ENCODE measurements at places on chromosomes 16 and 17.

DNA sequence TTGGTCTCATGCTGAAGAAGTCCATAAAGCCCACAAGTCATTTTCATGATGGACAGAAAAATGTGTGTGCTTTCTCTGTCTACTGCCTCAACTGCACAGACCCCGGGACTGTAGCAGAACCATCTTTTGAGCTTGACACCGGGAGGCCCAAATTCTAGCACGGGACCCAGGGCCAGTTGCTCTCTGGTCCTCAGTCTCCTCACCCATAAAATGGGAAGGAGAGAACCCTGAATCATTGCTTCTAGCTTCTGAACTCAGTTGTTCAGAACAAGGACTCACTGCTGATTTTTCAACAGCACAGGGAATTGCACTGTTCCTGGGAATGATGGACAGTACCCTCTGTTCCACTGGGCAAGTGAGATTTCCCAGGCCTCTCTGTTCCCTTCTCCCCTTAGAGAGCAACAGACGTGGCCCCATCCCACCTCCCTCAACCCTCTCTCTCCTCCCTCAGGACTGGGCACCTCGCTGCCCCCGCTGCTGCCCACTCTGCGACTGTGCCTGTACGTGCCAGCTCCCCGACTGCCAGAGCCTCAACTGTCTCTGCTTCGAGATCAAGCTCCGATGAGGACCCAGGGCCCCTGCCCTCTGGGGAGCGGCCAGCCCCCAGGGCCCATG is 2.2 kb upstream of the ALDOA start:
- no peak for DNase-seq

DNA sequence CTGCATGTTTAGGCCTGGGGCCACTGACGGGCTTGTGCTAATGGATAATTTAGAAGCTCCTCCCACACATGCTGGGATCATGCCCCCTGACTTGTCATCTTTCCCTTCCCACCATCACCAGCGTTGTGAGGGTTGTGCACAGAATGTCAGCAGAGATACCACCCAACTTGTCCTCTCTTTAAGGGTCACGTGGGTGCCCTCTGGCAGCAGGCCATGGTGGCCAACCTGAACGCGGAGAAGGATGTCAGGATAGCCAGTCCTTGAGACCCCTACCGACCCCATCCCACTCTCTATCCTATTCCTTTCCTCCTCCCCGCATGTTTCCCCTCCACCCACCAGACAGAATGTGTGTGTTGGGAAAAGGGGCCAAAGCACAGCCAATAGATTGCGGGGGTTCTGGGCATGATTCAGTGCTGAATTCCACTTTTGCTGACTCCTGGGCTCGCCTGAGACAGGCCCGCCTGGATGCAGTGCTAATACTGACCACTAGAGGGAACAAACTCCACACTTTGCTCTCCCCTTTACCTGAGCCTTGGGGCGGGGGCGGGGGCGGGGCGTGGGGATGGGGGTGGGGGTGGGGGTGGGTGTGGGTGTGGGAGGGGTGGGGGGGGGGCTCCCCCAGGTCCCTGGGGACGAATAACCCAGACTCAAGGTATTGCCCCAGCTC is at the start of gene GH2:
Gene GH2 (minus strand): TSS at position 10 of the 667 bp plus-strand sequence. CDS start 143 bp downstream, outside the sequence.
- peak; percentile 72 for DNase-seq

GRCh38 chr16:17246974-17247732 is 223.6 kb downstream of the XYLT1 start:
- no peak for DNase-seq

- DNase-seq: no peak
These were observed 2.8 kb upstream of the MMP15 start for GRCh38 chr16:58022601-58023371.

DNA sequence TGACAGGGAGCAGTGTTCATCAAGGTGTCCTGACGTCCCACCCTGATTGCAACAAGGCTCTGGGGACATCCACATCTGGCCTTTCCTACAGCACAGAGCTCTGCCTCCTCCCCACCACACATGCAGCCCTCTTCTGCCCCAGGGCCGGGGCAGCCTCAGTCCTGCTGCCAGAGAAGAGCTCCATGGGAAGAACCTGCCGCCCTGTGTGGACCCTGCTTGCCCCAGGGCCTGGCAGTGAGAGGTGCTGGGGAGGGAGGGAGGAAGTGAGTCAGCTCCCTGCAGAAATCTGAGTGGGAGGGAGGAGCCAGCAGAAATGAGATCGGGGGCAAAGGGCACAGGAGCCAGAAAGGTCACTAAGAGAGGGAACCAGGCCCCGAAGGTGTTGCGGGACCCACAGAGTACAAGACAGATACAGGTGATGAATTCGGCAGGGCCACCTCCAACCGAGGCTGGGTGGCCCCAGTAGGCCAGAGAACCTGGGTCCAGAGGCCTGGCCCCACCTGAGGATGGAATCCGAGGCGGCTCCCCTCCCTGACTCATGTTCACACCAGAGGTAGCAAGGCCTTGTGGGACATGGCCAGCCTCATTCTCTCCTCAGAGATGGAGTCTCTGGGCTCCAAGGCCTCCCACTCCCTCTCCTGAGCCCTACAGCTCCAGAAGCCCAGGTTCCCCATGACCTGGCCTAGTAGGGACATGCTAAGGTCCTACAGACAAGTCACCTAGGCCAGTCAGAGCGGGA is 24.8 kb downstream of the MYO18A start:
- peak; percentile 81 for DNase-seq

DNA sequence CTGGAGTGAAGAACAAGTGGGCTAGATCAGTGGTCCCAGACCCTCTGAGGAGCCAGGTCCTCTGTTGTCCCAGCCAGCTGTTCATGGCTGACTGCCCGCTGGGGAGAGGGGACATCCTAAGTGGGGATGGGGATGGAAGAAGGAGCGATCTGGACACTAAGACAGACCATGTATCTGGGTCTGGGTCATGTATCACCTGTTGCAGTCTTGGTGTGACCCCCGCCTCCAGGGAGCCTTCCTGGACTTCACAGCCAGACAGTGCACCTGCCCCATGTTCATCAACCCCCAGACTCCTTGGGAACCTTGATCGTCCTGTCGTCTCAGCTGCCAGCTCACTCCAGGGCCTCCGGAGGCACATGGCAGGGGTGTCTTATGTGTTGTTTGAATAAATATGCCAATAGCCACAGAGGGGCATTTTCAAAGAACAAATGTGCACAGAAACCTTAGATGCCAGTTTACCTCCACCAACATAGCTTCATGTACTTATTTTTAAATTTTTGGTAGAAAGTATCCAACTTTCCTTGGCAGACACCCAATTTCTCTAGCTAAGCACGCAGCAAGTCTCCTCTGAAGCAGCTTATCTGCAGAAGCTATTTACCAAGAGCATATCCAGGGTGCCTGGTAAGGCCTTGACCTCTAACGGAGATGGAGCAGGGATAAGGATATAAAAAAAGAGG is 43.2 kb downstream of the CRISPLD2 start:
- no peak for DNase-seq

DNA sequence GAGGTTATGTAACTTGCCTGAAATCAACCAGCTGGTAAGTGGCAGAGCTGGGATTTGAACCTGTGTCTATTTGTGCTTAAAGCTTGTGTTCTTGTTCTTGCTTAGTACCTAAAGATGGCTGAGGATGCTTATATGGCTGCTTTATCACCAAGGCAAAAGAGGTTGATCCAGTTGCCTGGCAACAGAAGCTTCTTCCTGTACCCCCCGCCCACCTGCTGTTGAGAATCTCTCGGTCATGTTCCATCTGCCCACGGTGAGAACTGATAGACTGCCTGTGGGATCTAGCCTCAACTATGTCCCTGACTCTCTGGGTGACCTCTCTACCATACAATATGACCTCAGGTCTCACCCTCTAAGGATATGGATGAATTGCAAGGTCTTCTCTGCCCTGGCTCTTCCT is 60.7 kb downstream of the ABCC6 start:
- DNase-seq: peak; percentile 30

GRCh38 chr17:30519707-30520106 is 42.5 kb downstream of the GOSR1 start:
- DNase-seq: no peak

DNA sequence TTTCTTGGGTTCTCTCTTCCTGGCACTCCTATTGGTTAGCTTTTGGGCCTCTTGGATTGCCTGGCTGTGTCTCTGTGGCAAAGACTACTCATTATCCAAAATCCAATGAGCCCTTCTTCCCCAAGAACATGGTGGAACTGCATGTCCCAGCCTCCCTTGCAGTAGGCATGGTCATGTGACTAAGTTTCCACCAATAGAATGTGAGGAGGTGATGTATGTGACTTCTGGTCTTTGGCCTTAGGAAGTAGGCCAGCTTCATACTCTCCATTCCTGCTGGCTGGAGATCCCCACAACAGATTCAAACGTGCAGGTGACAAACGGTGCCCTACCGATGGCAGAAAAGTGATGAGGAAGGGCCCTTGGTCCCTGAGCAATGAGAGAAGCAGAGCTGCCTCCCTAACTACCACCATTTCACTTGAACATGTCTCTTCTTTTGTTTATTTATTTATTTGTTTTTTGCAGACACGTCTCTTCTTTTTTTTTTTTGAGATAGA is 17.3 kb upstream of the SPN start:
- peak; percentile 16 for DNase-seq

GRCh38 chr16:58970775-58971174 is 236.7 kb upstream of the GOT2 start:
- no peak for DNase-seq

GRCh38 chr16:12425134-12425941 is 378.3 kb downstream of the CPPED1 start:
- no peak for DNase-seq

GRCh38 chr17:38620551-38621277 is 15.0 kb upstream of the SRCIN1 start:
- DNase-seq: no peak

DNA sequence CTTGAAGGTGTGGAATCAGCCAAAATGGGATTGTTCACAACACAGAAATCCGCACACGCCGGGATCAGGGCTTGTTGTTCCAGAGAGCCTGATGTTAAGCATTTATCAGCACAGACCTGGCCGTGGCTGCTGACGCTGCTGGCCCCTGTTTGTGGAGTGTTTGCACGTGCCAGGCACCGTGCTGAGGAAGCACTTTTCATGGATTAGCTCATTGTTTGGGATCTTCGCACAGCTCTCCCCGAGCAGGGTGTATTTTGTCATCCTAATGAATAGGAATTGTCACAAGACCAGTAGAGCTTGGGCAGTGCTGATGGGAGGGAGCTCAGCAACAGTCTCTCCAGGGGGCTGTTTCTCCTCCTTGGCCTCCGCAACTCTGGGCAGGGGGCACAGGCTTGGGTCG is 160.4 kb upstream of the PLCG2 start:
- no peak for DNase-seq

DNA sequence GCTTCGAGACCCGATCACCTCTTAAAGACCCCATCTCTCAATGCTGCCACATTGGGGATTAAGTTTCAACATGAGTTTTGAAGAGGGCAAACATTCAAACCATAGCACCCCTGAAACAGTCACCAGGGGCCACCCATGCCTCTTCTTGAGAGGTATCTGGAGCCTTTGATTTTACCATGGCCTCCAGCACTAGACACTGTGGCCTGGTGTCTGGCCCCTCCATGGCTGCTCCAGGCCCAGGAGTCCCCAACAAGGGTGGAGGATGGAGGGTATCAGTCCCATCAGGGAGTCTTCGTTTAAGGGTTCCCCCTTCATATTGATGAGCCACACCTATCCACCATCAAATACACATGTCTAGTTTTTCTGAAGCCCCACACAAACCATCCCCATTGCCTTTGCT is 66.5 kb upstream of the CDH5 start:
- DNase-seq: no peak

GRCh38 chr17:7842380-7843256 is 8.6 kb downstream of the KDM6B start:
- peak; percentile 98 for DNase-seq

DNA sequence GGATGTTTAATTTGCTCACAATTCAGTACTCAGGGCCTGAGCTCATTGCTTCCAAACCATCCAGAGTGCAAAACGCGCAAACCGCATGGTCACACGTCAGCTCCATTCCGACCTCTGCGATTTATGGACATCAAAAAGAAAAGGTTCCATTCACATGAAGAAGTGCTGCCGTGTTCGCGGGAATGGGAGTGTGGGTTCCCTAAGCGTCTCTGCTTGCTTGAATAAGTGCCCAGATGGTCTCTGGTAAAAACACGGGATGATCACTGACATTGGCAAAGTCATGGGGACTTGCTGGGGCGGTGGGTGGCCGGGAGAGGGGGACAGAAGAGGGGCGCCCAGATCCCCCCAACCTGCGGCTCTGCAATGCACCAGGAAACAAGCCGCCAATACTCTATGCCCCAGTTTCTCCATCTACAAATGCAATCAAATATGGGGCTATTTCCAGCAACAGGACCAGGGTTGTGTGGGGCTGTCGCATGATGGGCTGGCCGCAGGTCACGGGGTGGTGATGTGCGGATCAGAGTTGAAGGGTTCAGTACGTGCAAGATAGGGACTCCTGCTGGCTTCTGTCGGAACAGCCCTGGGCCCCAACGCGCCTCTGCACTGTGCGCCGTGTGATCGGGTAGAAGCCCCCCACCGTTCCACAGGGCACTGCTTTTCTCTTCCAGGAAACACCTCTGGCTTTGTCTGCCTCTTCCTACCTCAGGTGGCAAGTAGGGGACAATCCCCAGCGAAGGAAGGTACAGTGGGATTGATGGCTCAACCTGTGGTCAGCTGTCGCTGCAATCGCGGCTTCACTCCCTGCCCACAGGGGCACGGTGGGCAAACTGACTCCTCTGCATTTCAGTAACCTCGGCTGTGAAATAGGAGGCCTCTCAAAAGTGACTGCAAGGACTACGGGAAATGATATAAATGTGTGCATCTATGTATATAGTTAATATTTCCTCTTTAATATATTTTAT is 11.2 kb downstream of the FOXF1 start:
- no peak for DNase-seq

GRCh38 chr16:9231039-9231438 is 139.6 kb downstream of the HAPSTR1 start:
- DNase-seq: no peak

GRCh38 chr17:66727634-66728570 is 107.0 kb upstream of the CACNG5 start:
- DNase-seq: peak; percentile 52

- no peak for DNase-seq
These were observed 132.8 kb upstream of the SDK2 start for GRCh38 chr17:73777131-73777449.

DNA sequence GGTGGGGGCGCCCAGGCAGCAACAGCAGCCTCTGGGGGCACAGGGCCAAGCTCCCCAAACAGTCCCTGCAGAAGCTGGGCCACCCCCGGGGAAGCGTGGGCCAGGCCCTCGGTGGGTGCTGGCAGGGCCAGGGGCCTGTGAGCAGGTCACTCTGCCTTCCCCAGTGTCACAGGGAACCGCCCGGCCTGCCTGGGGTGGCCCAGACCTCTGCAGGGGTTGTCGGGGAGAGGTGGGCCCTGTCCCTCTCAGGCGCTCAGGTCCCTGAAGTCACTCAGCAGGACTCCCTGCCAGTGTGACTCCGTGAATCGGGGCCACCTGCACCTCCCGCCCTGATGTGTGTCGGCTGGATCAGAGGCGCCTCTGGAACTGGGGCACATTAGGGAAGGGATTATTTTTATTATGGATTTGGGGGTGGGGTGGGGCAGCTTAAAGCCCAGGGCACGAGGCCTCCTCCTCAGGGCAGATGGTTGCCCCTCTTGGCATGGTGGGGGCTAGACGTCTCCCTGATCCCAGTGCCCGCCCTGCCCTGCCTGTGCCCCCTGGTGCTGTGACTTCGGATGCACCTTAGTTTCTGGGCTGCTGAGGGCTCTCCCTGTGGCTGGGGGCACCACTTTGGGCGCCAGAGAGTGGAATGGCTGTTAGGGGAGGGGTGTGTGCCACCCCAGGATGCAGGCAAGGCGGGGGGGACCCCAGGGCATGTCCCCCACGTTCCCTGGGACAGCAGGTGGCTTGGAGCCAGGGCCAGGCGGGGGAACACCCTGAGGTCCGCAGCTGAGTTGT is 1.2 kb upstream of the GNG13 start:
- DNase-seq: no peak
